ENCODE measurements at places on chromosomes 1 and 21.

GRCh38 chr1:161966067-161966466, 57.6 kb downstream of the OLFML2B start:
- no peak for DNase-seq

DNA sequence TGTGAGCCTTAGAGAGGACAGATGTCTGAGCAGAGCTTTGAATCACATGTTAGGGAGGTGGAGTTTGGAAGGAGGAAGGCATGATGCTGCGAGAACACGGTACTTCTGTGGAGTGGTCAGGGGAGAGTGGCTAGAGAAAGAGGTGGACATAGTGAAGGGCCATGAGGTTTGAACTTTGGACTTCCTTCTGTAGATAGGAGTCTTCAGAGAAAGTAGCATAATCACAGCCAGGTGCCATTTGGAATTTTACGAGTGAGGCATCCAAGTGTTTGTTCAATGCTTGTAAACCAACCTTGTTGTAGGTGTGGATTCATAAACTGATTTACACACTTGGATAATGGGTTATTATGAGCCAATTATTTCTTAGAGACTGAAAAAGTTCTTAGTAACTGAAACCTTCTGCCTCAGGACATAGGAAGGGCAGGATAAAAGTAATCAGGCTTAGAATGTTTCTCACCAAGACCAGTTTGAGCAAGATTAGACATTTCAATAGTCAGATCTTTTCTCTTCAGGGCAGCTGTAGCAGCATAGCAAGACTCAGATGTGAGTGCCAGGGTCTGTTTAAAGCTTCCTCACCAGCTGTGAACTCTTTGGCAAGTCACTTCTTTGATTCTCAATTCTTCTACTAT, 83.5 kb upstream of the HMCN1 start:
- DNase-seq, result no peak

- DNase-seq, result no peak
These were observed 276.0 kb downstream of the RWDD3 start for GRCh38 chr1:95509989-95510388.

DNA sequence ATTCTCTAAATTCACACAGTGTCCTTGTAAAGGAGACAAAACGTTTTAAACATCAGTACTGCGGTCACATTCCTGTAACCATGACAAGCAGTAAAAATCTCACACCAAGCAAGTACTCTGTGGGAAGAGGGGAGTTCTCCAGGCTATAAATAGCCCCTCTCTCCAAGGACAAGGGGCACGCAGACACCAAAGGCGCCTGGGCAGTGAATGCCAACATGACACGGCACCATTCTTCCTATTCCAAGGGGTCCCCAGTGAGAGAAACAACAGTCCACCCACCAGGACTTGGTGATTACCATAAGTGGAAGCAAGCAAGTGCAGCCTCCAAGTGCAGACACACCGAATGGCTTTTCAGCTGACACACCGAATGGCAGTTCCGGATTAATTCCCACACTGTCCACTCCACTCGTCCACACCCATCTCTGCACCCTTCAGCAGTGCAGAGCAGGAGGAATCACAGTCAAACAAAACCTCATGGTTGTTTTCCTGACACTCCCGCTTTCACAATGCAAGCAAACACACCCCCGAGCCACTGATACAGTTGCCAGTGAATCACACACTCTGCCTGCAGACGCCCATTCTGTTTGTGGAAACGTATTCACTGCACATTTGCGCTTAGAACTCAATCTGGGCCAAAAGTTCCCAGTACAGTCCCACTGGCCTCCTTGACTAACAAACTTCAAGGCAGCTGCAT, 1.8 kb downstream of the PTTG1IP start:
- DNase-seq, result no peak

DNA sequence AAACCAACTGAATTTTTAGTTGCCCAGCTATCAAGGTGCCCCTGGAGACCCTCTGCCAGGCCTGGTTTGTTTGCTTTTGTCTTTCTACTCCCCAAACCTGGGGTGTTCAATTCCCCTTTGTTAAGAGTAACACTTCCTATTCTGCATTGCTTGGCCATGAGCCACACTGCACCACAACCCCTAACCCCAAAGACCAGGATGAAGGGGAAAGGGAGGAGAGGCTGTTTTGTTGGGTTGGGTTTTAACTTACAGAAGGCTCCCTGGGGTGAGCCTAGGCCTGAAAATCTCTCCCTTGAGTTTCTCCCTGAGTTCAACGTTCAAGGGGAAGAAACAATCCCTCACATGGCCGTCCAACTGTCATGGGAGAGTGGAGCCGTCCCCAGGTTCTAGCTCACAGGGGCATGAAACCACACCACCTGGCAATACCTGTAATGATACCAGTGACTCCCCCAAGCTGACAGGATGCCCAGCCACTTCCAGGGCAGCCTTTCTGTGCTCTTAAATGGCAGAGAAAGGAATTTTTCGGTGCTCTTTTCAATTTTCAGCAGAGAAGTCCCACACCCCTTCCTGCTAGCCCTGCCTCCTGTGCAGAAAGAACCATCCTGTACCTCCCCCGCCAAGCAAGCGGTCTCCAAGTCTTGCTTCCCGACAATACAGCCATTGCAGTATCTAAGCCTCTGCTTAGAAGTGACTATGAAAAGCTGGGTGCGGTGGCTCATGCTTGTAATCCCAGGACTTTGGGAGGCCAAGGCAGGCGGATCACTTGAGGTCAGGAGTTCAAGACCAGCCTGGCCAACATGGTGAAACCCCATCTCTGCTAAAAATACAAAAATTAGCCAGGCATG, 14.9 kb downstream of the SLC45A3 start:
- no peak for DNase-seq

All from cortex of kidney (tissue), 1 donor.